ENCODE measurements at places on chromosomes 2 and 18. TPM values are rescaled to one million over a fixed set of nuclear protein-coding genes. Genes with fewer than 3 reads are reported as not detected.

DNA sequence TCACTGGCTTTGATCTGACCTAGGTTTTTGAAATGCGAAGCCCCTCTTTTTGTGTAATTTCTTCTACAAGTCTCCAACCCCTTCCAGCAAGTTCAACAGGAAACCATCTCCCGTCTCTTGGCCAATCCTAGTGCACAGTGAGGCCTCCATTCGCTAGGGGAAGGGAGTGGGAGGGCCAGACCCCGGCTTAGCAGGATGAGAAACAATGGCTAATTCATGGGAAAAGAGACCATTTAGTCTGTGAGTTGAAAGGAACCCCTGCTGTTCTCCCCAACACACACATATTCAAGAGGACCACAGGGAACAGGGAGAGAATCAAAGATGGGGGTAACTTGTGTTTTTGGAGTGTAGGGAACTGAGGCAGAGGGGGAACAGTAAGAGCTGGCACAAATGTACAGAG lies 83.0 kb downstream of the RTN4 start:
- H3K27me3 ChIP-seq, result no peaks in the 10 kb centered on the region
- peaks cover 20% of the 10 kb centered on the region for H3K36me3 ChIP-seq
- no peak overlapping the region for H3K27ac ChIP-seq
- H3K4me1 ChIP-seq, result peaks cover 5% of the 10 kb centered on the region
- no peak for DNase-seq

- H3K27ac ChIP-seq, result no peak overlapping the region
- no peak overlapping the region for H3K4me3 ChIP-seq
- peaks cover 4% of the 10 kb centered on the region for H3K4me1 ChIP-seq
- H3K36me3 ChIP-seq, result no peaks in the 10 kb centered on the region
- no peaks in the 10 kb centered on the region for H3K27me3 ChIP-seq
Measured at GRCh38 chr2:134148843-134149472, 104.9 kb upstream of the MGAT5 start.

GRCh38 chr2:126932966-126933710 lies 34.4 kb downstream of the TEX51 start:
- no peak overlapping the region for H3K4me3 ChIP-seq
- H3K27me3 ChIP-seq, result peaks cover 41% of the 10 kb centered on the region
- H3K27ac ChIP-seq, result no peak overlapping the region
- DNase-seq, result no peak
- no peaks in the 10 kb centered on the region for H3K36me3 ChIP-seq

DNA sequence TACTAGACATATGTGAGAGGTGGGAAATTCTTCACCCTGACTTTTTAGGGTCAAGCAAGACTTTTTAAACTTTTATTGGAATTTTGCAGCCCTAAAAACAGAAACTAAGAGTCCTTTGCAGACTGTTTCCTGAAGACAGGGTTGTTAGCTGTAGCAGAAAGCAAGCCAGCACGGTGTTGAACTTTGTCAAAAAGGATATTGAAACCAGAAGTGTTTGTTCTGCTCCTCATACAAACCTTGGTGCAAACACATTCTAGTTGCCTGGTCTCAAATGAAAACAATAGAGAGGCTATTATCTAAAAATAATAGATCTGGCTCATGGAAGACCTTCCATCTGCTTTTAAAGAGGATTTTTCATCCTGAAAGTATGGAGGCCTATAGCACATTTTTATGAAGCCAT lies 65.8 kb upstream of the IGFBP5 start:
- DNase-seq, result no peak
- H3K27me3 ChIP-seq, result peaks cover 74% of the 10 kb centered on the region
- H3K4me1 ChIP-seq, result no peaks in the 10 kb centered on the region
- H3K4me3 ChIP-seq, result no peak overlapping the region
- no peak overlapping the region for H3K27ac ChIP-seq

DNA sequence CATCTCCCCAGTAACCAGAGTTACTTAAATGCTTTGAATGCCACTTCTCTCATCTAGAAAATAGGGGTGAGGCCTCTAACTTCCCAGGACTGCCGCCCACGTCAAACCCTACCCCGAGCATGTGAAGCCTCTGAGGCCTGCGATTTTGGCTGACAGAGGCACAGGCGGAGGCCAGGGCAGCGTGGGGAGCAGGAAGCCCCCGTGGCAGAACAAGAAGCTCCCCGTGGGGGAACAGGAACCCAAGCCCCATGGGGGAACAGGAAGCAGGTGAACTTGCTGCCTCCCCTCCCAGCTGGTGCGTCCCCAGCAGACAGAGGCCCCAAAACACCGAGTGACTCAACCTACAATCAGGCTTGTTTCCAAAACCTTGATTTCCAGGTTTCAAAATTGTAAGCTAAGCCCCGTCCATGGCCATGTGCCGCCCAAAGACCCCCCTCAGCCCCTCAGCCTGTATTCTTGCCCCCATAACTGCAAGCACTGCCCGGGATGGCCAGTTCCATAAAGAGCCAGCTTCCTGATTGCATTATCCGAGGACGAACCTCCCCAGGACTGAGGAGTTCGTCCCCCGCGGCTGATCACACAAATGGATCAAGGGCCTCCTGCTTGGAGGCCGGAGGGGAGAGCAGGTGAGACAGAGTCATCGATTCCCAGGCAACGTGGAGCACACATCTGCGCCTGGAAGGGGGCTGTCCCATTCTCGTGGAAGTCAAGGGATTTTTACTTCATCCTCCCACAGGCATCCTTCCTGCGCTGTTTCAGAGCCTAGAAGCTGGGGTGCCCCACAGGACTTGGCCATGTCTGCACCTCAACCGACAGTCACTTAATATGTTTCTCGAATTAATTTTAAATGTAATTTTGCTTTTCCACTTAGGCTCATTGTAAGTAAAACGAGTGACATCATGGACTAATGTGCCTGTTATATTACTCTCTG lies 36.3 kb upstream of the CTDP1 start:
- no peaks in the 10 kb centered on the region for H3K36me3 ChIP-seq
- H3K4me3 ChIP-seq, result no peak overlapping the region
- peaks cover 5% of the 10 kb centered on the region for H3K4me1 ChIP-seq

DNA sequence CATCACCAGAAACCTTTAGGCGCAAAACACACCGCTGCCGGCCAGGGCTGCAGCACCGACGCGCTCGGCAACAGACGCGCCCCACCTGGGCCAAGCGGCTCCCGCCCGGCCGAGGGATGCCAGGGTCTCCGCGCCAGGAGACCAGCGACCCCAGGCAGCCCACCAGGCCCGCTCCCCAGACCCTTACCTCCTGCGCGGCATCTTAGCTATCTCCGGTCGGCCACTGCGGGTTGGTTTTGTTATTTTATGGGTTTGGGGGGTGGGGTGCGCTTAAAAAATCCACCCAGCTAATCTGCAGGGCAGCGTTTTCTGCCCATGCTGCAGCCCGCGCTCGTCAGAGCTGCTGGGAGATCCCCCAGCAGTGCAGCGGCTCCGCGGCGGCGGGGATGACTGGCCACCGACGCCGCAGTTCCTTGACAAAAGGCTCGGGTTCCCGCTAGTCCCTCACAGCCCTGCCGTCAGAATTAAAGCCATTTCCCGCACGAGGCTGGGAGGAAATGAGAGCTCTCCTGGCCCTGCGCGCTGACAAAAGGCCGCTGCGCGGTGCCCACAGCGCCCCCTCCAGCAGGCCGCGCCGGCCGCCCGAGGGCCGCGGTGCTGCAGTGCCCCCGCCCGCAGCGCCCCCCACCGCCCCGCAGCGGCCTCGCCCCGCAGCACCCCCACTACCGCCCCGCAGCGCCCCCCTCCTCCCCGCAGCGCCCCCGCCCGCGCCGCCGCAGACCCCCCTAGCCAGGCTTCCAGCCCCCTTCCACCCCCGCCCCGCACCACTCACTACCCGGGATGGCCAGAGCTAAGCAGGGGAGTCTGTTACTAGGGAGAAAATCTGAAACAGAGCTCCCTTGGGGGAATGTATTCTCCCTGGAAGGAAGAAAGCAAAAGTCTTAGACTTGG lies at the start of gene ADD2:
Gene ADD2 (minus strand): TSS at position 502 of the 891 bp plus-strand sequence. CDS start 61,792 bp downstream, outside the sequence.
- DNase-seq, result no peak
- no peaks in the 10 kb centered on the region for H3K27me3 ChIP-seq
- H3K36me3 ChIP-seq, result no peaks in the 10 kb centered on the region
- no peak within 1 kb of the TSS for H3K27ac ChIP-seq
- H3K4me3 ChIP-seq, result no peak within 1 kb of the TSS

- H3K27me3 ChIP-seq, result peaks cover 32% of the 10 kb centered on the region
- no peaks in the 10 kb centered on the region for H3K4me1 ChIP-seq
- H3K27ac ChIP-seq, result no peak overlapping the region
- DNase-seq, result no peak
- H3K36me3 ChIP-seq, result no peaks in the 10 kb centered on the region
Measured at GRCh38 chr2:144518748-144519596, 947 bp downstream of the ZEB2 start.

GRCh38 chr2:160657196-160657595 lies 163.6 kb upstream of the RBMS1 start:
- no peaks in the 10 kb centered on the region for H3K4me1 ChIP-seq
- no peaks in the 10 kb centered on the region for H3K36me3 ChIP-seq
- H3K27ac ChIP-seq, result no peak overlapping the region
- DNase-seq, result no peak
- no peaks in the 10 kb centered on the region for H3K27me3 ChIP-seq
- H3K4me3 ChIP-seq, result no peak overlapping the region

DNA sequence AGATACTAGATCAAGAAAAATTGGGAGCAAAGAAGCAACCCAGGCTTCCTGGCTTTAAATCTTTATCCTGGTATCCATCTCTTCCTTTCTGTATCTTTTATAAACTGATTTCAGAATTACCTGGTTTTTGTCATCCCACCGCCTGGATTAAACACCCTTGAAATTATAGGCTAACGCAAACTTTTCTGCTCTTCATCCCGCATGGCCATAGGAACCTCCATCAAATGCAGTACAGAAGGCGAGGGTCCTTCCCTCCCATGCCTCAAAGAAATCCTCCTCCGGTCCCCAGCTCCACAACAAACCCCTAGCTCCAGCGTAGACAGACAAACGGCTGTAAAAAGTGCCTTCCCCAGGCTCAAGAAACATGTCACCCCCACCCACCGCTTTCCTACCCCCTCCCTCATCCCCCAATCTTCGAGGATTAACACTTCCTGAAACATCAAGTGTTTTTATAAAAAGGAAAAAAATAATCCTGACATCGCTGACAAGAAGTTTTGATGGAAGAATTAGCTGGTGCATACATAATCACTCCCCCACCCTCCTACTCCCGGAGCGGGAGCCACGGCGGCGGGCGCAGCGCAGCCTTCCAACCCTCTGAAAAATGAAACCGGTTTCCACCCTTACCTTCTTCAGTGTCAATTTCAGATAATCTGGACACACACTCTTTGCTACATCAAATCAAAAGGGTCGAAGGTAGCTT lies 7.6 kb downstream of the DLX1 start:
- no peaks in the 10 kb centered on the region for H3K27me3 ChIP-seq
- H3K4me3 ChIP-seq, result no peak overlapping the region
- H3K27ac ChIP-seq, result no peak overlapping the region
- no peak for DNase-seq
- H3K4me1 ChIP-seq, result peaks cover 34% of the 10 kb centered on the region
- H3K36me3 ChIP-seq, result no peaks in the 10 kb centered on the region

- H3K4me3 ChIP-seq, result no peak overlapping the region
- no peaks in the 10 kb centered on the region for H3K36me3 ChIP-seq
- DNase-seq, result no peak
- no peak overlapping the region for H3K27ac ChIP-seq
Measured at GRCh38 chr2:10085043-10085667, 4.9 kb upstream of the CYS1 start.

GRCh38 chr18:23963443-23964165 lies 51.0 kb upstream of the TTC39C start:
- H3K36me3 ChIP-seq, result no peaks in the 10 kb centered on the region

- H3K4me3 ChIP-seq, result no peak overlapping the region
- no peaks in the 10 kb centered on the region for H3K36me3 ChIP-seq
- DNase-seq, result no peak
Measured at GRCh38 chr2:127003070-127003800, 103.7 kb downstream of the BIN1 start.

- H3K4me3 ChIP-seq, result no peak overlapping the region
- peak; percentile 12 for DNase-seq
- H3K27ac ChIP-seq, result no peak overlapping the region
- no peaks in the 10 kb centered on the region for H3K36me3 ChIP-seq
- no peaks in the 10 kb centered on the region for H3K4me1 ChIP-seq
- no peaks in the 10 kb centered on the region for H3K27me3 ChIP-seq
Measured at GRCh38 chr2:215454519-215455246, 18.8 kb upstream of the FN1 start.

GRCh38 chr2:49982871-49983270 lies 828.6 kb upstream of the FSHR start:
- H3K27me3 ChIP-seq, result no peaks in the 10 kb centered on the region

- no peaks in the 10 kb centered on the region for H3K4me1 ChIP-seq
- H3K27ac ChIP-seq, result no peak overlapping the region
- H3K4me3 ChIP-seq, result no peak overlapping the region
- DNase-seq, result no peak
Measured at GRCh38 chr18:45670281-45670962, 53.6 kb upstream of the SLC14A1 start.

DNA sequence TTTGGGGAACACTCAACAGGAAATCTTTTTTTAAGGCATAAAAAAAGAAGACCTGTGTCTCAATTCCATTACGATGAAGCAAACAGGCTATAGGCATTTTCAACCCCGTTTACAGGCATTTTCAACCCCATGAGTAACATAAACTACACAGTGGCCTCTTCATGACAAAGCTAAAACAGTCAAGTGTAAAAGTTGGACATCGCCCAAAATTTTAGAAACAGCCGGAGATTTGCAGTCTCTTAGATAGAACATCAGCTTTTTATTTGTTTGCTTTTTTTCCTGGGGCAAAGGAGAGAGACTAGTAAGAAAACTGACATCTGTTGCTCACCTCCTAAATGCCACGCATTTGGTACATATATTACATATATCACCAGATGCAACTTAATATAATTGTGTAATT lies 173.7 kb downstream of the CMPK2 start:
- no peak overlapping the region for H3K27ac ChIP-seq
- no peaks in the 10 kb centered on the region for H3K27me3 ChIP-seq
- no peak overlapping the region for H3K4me3 ChIP-seq

DNA sequence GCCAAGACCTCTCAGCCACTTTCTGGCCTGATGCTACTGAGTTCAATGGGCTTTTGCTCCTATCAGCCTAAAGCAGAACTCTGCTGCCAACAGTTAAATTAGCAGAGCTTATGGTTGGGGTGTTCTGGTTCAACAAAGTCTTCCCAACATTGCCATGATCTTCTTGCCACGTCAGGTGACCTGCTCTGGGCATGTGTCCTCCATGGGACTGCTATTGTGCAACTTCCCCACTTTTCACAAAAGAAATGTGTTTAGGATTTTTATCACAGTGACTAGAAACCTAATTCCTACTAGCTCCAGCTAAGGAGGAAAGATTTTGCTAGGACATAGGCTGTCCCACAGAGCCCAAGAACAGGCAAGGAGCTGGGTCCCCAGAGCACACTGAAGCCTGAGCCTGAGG lies 56.4 kb downstream of the ALK start:
- no peaks in the 10 kb centered on the region for H3K4me1 ChIP-seq
- peaks cover 59% of the 10 kb centered on the region for H3K27me3 ChIP-seq
- DNase-seq, result no peak
- no peaks in the 10 kb centered on the region for H3K36me3 ChIP-seq

The TEX261 gene
- total RNA-seq, result 37.9 TPM

The MYCN gene
- not detected for total RNA-seq

The ZNF892 gene
- 0.27 TPM for total RNA-seq

The PARD6G gene
- total RNA-seq, result 12.8 TPM

The MAP3K19 gene
- not detected for total RNA-seq

The EPAS1 gene
- 55.9 TPM for total RNA-seq

The TRIB2 gene
- total RNA-seq, result 12.4 TPM

All from HCT116 (cell line).